NCI-H187 (cell line): ENCODE measurements at places on chromosomes 11 and 22.

DNA sequence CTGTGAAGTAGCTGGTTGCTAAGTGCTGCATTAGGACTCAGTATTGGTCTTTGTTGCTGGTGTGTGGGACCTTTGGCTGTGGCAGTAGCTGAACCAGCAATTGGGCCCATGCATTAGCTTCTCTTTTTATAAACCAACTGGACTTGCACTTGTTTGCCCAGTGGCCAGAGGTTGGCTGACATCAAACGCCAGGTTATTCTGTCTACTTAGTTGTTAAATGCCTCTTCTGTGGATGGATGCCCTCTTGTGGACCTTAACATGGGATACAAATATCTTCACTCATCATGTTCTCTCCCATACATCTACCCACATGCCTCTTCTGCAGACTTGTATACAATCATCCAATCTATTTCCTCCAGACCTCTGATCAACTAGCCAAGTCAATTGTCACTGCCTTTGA, 26.4 kb upstream of the ARHGAP20 start:
- DNase-seq: no peak

DNA sequence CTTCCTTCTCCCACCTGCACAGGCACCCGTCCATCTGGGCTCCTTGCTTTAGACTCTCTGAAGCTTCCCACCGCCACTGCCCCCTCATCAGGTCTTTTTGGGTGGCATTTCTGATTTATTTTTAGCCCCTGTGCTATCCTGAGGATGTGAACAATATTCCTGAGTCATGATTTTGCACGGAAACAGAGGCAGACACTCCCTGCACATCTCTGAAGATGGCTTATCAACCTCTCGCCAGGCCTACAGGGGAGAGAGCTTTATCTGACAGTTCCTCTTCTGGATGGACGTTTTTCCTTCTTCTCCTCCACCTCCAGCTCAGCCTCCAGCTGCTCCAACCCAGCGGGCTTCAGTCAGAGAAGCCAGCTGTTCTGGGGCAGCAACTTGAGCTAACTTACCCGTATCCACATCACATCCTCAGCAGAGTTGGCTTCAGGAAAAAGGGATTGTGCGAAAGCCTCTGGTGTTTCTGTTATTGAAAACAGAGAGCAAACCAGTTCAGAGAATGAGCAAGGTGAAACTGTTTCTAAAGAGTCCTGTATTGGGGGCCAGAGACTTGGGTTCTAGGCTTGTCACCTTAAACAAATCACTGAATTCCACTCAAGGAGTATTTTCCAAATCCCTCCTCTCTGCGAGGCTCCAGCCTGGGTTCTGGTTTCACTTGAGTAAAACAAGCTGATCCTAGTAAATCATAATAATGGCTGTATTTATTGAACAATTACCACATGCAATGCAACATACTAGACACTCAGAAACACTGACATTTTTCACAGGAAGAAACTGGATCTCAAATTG, 33.1 kb upstream of the ETS1 start:
- DNase-seq: no peak

DNA sequence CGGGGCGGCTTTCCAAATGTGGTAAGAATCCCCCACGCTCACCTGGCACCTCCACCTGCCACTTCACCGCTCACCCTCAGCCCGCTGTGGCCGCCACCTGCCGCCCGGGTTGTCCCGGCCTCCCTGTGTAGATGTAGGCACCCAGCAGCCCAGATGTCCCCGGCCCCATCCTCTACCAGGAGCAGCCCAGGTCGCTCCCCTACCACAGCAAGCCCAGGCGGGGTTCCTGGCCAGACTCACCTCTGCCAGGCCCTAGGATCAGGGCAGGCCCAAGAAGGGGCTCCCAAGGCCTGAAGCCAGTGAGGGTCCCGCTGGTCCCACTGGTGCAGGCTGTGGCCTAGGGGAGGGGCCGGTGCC, 27.4 kb downstream of the MOB2 start:
- DNase-seq: no peak

DNA sequence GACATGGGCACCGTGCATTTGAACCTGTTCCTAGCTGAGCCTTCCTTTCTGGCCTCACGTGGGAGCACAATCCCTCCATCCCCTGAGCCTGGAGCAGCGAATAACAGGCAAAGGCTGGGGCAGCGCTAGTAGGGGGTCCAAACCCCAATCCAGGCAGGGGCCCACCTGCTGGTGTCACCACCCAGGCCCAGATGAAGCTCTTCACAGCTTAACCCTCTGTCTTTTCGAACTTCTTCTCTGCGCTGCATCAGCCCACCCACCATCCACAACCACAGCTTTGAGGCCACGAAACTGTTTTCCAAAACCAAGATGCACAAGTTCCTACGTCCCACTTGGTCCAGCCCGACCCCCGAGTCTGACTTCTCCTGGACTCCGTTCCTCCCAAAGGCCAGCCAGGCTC, 11.5 kb downstream of the KCNC1 start:
- no peak for DNase-seq

- DNase-seq: peak; percentile 56
These were observed 1.7 kb upstream of the CBX6 start for GRCh38 chr22:38873469-38874411.

DNA sequence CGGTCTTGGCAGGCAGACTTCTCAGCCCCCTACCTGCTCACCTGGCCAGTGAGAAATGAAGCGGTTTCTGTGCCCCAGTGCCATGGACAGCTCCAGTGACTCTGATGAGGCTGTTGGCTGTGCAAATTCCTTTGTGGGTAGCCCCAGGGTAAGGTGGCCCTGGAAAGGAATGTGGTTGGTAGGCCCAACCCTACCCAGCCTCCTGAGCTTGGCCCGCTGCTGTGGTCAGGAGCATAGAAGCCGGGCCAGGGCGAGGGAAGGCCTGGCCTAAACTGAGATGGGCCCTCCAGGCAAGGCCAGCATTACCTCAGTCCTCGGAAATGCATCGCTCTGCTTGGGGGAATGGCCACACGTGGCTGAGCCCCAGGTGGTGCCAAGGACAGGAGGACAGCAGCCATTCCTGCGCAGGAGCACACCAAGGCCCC, 16.9 kb downstream of the DAGLA start:
- no peak for DNase-seq

DNA sequence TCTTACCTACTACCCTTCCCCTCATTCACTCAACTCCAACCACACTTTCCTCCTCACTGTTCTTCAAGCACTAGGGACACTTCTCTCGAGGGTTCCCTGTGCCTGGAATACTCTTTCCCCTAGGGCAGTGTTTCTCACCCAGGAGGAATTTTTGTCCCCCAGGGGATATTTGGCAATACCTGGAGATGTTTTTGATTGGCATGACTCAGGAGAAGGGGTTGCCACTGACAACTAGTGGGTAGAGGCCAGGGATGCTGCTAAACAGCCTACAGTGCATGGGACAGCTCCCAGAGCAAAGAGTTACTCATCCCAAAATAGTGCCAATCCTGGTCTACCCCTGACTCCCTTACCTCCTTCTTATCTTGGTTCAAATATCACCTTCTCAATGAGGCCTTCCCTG, 40.0 kb downstream of the BTG4 start:
- DNase-seq: no peak

DNA sequence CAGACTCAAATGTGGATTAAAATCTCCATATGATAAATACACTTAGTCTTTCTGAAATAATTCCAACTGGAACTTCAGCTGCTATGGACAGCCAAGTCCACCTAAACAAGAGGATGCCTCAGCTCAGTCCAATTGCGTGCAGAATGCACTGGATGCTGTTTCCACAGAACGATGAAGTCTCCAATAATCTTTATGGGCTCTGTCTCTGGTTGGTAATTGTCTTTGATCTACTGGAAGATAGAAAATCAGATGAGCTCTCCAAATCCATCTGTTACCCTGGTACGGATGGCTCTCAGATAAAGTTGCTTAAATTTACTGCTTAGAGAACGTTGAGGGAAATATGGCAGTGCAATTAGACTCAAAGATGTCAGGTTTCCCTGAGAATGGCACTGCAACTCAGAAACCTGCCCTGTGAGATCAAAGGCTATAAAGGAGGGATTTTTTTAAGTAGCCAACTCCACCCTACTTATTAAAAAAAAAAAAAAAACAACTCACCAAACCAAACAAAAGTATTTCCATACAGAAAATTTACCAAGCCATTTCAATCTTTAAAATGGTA, 859 bp upstream of the BIRC3 start:
- DNase-seq: no peak

GRCh38 chr11:15200696-15201095, 86.0 kb downstream of the INSC start:
- no peak for DNase-seq

GRCh38 chr22:25413620-25414019, 150.9 kb upstream of the GRK3 start:
- no peak for DNase-seq

DNA sequence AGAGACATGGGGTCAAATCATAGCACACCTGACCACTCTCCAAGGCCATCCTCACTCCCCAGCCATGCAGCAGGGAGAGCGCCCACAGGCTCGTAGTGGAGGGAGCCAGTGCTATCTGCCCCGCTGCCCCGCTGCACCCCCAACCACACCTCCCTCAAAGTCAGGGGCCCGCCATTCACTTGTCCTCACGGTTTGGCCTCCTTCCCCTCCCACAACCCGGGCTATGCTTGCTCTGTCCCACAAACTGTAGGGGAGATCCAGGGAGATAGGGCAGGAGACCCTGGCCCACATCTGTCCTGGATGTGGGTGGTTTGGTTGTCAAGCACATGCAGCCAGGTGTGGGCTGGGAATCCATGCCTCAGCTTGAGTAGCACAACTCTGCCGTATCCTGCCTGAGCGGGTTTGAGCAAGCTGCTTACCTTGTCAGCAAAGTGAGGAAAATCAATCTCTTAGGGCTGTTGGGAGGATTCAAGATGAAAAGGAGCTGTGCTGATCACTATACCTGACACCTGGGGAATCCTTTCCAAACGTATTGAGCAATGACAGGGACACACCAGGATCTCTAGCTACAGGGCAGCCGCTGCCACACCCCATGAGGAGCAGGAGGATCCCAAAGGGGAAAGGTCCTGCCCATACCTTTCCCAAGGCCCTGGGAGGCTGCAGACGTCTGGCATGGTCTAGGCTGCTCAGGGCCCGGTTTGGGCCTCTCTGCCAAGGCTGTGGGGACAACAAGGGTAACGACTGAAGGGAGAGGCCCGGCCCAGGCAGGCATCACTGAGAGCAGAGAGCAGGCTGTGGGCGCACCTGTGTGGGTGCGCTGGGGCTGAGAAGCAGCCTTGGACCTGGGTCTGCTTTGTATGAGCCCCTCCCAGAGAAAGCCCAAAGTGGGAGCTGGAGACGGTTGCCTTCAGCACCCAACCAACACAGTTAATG, 23.3 kb downstream of the KCNJ5 start:
- no peak for DNase-seq

DNA sequence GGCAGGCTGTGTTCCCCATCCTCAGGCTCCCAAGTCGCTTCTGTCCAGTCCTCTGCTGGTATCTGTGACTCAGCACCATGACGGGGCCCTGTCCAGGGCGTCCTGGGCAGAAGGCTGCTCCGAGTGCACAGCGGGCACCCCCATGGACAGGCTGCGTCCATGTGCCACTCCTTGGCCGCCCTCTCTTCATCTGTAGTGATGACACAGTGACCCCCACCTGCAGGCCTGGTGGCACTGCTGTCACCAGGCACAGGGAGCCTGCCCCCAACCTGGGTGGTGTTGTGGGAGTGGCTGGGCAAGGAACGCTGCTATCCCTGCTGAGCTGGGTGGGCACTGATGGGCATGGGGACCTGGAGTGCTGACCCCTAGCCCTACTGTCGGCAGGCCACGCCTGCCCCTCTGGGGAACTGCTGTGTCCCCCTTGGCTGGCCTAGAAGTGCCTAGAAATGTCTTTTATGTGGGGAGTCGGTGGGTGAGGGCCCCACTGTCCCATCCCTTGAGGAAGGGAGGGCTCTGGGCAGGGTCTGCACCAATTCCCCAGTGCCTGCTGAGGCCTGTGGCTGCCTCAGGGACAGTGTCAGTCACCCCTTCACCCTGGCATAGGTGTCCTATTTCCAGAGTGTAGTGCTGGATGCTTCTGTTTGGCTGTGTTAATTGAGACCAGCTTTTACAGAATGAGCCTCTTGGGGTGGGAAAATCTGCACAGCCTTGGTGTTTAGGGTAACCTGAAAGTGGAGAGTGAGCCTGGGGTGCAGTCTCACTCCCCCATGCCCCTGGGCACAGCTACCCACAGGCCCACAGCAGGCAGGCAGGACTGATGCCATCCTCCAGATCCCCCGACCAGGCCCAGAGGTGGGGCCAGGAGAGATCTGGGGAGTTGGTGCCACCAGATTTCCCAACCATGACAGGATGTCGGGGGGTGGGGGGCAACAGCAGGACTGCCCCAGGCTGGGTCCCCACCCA, 34.5 kb downstream of the RTN4R start:
- no peak for DNase-seq

DNA sequence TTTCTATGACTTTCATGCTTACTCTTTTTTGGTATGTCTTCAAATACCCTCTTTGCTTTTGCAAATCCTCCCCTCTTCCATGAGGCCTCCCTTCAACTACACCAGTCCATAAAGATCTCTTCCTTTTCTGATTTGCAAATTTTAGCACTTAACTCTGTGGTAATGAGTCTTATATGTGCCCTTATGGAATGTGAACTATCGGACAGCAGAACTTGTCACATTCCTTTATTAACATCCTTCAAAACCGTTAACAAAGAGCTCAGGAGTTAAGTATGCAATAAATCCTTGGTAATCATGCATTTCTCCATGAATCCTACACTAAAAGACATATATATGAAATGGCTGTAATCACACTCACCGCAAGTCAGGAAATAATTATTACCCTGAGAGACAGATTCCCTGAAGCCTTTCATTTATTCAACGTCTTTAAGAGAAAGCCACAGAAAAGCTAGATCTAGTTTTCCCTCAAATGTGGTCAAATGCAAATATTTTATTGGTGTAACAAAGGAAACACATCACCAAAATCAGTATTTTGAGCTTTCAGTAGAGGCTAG, 7.4 kb downstream of the CLNS1A start:
- DNase-seq: no peak

- no peak for DNase-seq
These were observed 35.5 kb upstream of the ST14 start for GRCh38 chr11:130124096-130124495.

GRCh38 chr11:91219535-91219934, 996.7 kb upstream of the CHORDC1 start:
- no peak for DNase-seq

DNA sequence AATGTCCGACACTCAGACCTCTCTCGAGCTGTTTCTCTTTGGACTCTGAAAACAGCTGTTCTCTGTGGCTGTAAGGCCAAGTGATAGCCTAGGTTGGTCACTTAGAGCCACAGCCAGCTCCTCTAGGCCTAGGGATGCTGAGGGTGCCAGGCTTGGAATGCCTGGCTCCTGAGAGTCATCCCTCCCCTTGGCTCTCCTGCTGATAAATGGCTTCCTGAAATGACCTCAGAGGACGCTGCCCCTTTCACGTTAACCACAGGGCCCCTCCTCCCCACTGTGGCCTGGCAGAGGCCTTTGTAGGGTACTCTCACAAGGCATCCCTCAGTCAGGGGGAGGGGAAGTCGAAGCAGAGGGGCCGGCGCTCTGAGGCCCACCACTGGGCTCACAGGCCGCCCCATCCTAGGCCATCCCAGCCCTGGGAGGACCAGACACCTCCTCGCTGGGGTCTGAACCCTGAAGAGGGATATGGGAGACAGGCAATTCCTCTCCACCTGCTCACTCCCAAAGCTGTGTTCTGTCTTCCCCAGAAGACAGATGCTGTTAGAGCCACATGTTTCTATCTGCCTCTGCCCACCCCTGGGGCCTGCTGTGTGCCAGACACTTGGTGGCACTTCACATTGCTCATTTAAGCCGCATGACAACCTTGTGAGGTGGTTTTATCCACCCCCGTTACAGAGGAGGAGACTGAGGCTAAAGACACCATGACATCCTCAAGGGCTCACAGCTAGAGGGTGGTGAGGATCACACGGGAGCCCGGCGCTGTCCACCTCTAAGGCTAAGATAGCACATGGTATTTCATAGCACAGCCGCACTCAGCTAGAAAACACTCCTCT, 50.9 kb downstream of the ARFGAP3 start:
- DNase-seq: no peak

- DNase-seq: peak; percentile 1
These were observed 527.8 kb downstream of the BRD1 start for GRCh38 chr22:49299821-49300231.
